ENCODE measurements at places on chromosomes 6 and 20.

- DNase-seq, result no peak
Observed at GRCh38 chr20:23180451-23180921, 94.4 kb upstream of the CD93 start.

GRCh38 chr6:134289204-134289575 lies 28.7 kb downstream of the SGK1 start:
- no peak for DNase-seq

DNA sequence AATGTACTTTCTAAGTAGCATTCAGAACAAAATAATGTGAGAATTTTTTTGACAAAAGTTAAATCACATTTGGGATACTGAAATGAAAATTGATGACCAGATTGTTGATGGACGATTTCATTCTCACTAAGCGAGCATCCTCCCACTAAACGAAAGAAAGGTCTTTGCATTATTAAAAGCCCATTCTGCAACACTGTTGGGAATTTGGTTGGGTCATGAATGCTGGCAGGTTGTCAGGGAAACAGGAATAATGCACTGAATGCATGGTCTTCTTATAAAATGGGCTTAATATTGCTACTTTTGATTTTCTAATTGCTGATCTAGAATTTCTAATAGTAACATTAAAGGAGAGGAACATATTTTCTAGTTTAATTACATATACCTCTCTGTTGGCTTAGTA lies 229.8 kb downstream of the NKAIN2 start:
- DNase-seq, result no peak

DNA sequence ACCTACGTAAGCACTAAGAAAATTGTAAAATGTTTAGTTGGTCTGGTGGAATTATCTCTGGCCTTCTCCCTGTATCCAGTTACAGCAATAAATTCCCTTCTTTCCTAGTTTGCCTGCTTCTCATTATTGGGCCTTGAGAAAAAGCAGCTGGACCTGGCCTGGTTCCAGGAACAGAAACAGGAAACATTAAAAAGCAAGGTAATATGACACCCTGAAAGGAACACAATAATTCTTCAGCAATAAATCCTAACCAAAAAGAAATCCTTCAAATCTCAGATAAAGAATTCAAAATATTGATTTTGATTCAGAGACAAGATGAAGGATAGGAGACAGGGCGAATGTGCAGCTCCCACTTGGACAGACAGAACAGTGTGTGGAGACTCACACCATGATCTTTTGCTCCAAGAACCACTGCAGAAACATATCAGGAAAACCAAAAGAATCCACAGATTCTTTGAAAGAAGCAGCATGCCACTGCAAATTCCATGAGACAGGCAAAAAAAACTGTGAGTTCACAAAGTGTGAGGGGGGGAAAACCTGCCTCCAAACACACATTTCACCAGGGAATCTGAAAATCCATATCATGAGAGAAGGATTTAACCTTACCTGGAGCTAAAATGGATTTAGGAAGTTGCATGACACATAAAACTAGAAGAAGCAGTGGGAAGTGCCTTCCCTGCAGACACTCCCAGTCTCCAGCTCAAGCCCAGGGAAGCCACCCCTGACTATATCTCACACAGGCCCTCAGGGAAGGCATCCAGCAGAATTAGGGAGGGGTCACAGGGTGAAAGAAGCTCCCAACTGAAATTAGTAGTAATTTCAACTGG lies 28.9 kb downstream of the TREM1 start:
- no peak for DNase-seq

GRCh38 chr6:89160331-89161092 lies 14.7 kb downstream of the PM20D2 start:
- DNase-seq, result no peak

GRCh38 chr6:161411265-161411944 lies 137.5 kb upstream of the AGPAT4 start:
- no peak for DNase-seq

- DNase-seq, result no peak
Observed at GRCh38 chr20:6829510-6830116, 62.1 kb downstream of the BMP2 start.

DNA sequence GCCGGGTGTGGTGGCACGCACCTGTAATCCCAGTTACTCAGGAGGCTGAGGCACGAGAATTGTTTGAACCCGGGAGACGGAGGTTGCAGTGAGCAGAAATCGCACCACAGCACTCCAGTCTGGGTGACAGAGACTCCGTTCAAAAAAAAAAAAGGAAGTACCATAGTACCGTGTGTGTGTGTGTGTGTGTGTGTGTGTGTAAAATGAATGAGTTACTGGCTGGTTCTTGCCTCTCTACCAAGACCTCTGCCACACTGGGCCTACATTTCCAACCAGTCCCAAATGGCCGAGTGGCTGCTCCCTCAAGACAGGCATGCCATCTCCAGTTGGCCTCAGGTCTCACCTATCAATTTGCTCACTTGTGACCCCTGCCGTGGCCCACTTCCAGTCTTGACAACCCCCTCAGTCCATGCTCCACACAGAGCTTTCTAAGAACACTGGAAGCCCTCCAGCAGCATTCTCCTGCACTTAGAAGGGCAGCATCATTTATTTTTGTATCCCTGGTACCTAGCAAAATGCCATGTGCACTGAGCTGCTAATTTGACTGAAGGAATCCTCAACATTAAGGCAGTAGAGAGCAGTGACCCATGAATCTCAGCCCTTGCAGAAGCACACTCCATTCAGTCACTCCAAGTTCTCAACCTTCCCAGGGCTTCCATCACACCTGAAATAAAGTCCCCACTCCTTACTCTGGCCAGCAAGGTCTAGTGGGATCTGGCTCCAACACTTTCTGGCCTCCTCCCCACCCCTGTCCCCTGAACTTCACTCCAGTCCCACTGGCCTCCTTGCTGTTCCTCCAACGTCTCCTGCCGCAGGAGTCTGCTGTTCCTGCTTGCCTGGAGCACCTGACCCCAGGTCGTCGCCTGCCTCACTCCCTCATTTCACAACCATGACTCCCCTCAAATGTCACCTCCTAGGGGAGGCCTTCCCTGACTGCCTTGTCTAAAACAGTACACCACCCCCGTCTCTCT lies 29.9 kb downstream of the COX4I2 start:
- DNase-seq, result no peak

GRCh38 chr20:50186151-50186885 lies 4.3 kb upstream of the CEBPB start:
- DNase-seq, result peak; percentile 46

- DNase-seq, result no peak
Observed at GRCh38 chr20:774016-774659, 5.8 kb upstream of the SLC52A3 start.

GRCh38 chr20:48401359-48401758 lies 426.4 kb downstream of the PREX1 start:
- DNase-seq, result no peak

- no peak for DNase-seq
Observed at GRCh38 chr6:109671733-109672132, 19.3 kb downstream of the AK9 start.

- no peak for DNase-seq
Observed at GRCh38 chr6:20217891-20218290, 5.6 kb upstream of the MBOAT1 start.

- DNase-seq, result no peak
Observed at GRCh38 chr6:144062786-144063185, 32.6 kb downstream of the SF3B5 start.

GRCh38 chr6:2478200-2478599 lies 232.8 kb upstream of the GMDS start:
- DNase-seq, result no peak

DNA sequence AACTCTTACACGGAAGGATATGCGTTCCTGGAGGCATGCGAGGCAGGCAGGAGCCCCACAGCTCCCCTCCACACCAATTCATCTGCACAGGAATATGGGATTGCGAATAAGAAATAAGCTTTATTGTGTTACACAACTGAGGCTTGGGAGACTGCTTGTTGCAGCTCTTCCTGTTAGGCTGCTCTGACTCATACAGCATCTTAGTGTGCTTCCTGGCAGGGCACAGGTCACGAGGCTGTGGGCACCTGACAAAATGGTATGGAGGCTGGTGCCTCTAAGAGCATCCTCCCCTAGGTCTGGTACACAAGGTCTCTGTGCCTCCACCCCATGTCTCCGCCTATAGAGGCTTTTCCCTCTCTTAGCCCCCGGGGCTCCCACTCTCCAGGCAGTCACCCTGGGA lies 6.8 kb downstream of the SLC22A3 start:
- no peak for DNase-seq

DNA sequence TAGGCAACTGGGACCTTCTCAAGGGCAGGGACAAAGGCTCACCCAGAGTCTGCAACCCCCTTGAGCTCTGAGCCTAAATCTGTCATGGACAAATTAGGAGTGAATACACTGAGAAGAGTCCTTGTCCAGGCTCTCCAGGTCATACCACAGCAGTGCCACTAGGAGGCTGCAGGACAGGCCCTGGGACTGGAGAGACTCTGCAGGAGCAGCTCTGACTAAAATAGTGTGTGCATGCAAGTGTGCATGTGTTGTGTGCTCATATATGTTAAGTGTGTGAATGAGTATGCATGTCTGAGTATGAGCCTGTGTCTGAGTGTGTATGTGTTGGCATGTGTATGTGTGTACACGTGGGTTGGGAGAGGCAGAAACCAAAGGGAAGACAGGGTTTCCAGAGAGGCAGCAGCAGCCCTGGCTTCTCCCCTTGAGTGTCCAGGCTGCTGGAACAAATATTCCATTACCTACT lies 27.1 kb downstream of the MRPL14 start:
- DNase-seq, result no peak

DNA sequence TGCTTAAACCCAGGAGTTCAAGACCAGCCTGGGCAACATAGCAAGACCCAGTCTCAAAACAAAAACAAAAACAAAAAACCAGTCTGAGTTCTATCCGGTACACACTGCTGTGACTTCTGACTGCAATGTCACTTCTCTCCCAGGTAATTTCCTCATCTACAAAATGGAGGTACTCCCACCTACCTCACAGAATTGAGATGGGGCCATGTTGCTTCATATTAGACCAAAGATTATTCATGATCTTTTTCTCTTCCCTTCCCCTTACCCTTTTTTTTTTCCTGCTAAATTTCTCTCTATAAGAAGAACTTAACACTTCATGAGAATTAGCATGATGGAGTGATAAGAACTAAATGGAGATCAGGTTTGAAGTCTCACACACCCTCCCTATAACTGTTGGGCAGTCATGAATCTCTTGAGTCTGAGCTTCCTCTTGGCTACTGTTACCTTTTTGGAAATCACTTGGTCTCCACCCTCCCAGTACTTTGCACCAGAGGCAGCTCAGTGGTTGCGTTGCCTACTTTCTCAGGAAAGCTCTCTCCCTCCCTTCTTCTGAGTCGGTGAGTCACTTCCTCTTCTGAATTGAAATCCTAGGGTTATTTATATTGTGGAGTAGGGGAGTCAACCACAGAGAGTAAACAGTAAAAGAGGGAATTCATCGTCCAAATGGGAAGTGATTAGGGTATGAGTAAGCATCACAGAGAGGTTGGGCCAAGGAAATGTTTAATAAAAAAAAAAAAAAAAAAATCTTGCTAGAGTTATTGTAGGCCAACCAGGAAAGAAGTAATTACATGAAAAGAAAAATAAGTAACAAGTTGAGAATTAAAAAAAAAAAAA lies 59.9 kb upstream of the MAP7 start:
- no peak for DNase-seq

- no peak for DNase-seq
Observed at GRCh38 chr20:8542110-8542486, 410.0 kb downstream of the PLCB1 start.

GRCh38 chr6:130985115-130985514 lies 77.9 kb downstream of the EPB41L2 start:
- no peak for DNase-seq

- no peak for DNase-seq
Observed at GRCh38 chr6:17712576-17712975, 5.9 kb upstream of the NUP153 start.

DNA sequence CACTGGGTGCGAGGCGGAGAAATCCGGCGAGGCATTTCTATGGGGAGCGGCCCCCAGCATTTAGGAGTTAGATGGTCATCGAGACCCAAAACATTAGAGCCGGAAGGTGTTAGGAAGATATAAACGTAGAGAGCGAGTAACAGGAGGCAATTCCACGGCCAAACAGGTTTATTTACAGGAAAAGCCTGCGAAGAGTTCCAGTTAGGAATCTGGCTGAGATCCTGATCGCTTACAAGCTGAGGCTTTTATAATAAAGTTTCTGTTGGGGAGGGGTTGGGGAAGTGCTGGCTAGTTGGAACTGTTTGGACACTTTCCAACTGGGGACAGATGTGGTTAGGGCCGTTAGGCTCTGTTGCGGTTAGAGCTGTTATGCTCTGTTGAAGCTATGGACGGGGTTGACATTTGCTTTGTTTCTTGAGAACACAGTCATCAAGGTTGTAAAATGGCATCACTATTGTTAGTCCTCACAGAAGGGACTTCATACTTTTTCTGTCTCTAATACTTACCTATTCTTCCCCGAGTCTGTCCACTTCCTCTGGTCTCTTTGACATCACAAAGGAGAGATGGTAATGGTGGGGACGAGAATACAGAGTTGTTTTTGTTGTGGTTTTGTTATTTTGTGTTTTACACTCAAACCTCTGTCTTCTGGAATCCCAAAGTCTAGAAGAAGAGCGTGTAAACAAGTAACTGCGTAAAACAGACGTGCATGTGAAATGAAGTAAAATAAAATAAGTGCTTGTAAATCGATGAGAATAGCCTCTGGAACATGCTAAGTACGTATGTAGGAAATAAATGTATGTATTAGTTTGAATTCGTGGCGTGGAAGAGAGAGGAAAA lies 554 bp upstream of the ZSCAN31 start:
- DNase-seq, result no peak

- DNase-seq, result no peak
Observed at GRCh38 chr6:145670311-145670710, 65.0 kb downstream of the EPM2A start.

DNA sequence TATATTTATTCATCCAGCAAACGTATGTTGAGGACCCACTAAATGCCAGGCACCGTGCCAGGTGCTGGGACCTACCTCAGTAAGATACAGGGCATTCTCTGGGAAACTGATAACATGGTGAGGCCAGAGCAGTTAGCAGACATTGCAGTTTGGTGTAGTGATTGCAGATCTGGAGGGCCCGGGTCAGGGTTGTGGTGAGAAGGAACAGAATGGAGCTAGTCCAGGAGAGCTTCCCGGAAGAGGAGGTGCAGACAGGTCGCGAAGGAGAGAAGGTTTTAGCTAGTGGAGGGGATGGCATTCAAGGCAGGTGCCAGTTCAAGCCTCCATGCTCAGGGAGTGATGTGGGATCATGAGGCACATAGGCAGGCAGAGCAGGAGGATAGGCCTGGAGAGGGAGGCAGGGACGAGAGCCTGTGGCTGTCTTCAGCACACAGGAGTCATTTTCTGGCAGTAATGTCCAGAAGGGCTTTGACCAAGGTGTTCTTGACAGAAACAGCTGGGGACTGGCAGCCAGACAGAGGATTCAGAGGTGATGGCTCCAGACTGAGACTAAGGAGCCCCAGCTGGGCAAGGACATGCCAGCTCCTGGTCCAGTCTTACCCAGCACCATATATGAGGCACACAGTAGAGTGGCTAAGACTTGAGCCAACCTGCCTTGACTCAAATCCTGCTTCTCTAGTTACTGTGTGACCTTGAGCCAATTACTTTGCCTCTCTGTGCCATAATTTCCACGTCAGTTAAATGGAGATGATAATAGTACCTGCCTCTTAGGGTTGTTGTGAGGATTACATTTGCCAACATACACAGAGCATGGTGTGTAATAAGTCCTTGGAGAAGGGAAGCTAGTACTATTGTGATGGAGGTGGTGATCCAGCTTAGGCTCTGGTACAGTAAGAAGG lies 48.3 kb upstream of the FANCE start:
- DNase-seq, result no peak

- no peak for DNase-seq
Observed at GRCh38 chr20:49661560-49662329, 51.9 kb downstream of the B4GALT5 start.

All from NCI-H2081 treated with DMSO at 0.1 percent for 48 hours (cell line).